ENCODE measurements at places on chromosomes 5 and 9.

DNA sequence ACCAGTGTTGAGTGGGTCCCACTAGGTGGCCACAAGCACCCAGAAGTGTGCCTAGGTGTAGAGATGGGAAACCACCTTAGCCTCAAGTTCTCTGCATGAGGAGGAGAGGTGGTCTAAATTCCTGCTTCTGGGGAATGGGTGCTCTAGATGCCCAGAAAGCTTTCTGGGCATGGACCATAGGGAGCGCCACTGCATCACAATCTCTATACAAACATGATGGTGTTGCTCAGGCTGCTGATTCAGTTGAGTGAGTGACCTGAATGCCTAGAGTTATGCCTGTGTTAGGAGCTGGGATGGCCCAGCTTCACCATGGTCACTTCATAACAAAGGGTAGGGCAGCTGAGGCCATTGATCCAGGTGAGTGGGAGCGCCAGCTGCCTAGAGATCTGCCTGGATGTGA, 667.9 kb upstream of the ARRDC3 start:
- no peak for DNase-seq

- no peak for DNase-seq
Measured at GRCh38 chr9:31519826-31520225, 864.6 kb upstream of the ACO1 start.

- DNase-seq, result no peak
Measured at GRCh38 chr5:28766565-28767158, 1728.3 kb upstream of the CDH9 start.

GRCh38 chr5:114207615-114208014, 154.3 kb upstream of the KCNN2 start:
- no peak for DNase-seq

- DNase-seq, result no peak
Measured at GRCh38 chr5:39158127-39158593, 61.2 kb downstream of the FYB1 start.

DNA sequence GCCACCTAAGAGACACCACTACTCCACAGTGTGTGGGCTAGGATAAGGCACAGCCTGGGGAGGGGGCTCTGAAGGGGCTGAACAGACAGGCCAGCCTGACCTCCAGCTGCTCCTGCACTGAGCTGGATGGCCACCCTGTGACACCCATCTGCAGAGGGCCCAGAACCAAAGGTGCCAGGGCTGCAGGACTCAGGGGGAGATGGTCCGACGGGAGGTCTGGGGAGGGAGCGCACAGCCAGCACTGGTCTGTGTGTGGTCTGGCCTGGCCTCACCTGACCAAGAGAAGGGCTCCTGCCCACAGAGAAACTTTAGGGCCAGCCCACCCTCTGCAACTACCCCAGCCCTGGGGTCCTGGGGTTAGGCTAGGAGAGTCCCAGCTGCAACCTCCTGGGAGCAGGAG, 789 bp downstream of the LTC4S start:
- no peak for DNase-seq

DNA sequence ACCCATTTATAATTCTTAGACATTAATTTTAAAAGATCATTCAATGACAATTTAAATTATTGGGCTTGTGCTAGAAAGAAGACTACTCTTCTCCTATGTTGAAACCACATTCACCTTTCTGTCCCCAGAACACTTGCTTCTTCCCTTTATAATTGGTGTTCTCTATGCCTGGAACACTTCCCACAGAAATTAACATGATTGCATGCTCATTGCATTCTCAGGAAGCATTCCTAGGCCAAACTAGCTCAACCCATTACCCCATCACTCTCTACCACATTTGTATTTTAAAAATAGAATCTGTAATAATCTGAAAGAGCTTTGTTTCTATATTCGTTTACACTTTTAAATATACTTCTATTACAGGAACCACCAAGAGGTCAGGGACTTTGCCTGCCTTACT, 184.7 kb downstream of the MEF2C start:
- no peak for DNase-seq

GRCh38 chr9:127187231-127187956, 65.0 kb upstream of the ANGPTL2 start:
- DNase-seq, result no peak

- DNase-seq, result no peak
Measured at GRCh38 chr9:89835666-89836065, 230.9 kb downstream of the GADD45G start.

- DNase-seq, result no peak
Measured at GRCh38 chr5:1094670-1095190, 17.1 kb downstream of the SLC12A7 start.

GRCh38 chr9:98219364-98219716, 26.9 kb upstream of the CORO2A start:
- DNase-seq, result no peak

- DNase-seq, result no peak
Measured at GRCh38 chr5:15791274-15791673, 291.3 kb downstream of the FBXL7 start.

DNA sequence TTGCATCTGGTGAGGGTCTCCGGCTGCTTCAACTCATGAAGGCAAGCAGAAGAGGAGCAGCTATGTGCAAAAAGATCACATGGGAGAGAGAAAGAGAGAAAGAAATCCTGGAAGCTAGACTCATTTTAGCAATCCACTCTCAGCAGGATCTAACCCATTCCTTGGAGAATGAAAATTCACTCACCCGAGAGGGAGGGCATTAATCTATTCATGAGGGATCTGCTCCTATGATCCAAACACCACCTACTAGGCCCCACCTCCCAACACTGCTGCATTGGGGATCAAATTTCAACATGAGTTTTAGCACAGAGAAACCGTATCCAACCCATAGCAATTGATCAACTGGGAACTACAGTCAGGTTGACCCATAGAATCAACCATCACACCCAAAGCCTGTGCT, 98.1 kb upstream of the SV2C start:
- no peak for DNase-seq

- DNase-seq, result no peak
Measured at GRCh38 chr5:64874753-64875152, 106.0 kb downstream of the CWC27 start.

GRCh38 chr5:1152771-1153282, 41.0 kb upstream of the SLC12A7 start:
- DNase-seq, result no peak

- DNase-seq, result peak; percentile 9
Measured at GRCh38 chr5:168946363-168946762, 354.6 kb downstream of the SLIT3 start.

DNA sequence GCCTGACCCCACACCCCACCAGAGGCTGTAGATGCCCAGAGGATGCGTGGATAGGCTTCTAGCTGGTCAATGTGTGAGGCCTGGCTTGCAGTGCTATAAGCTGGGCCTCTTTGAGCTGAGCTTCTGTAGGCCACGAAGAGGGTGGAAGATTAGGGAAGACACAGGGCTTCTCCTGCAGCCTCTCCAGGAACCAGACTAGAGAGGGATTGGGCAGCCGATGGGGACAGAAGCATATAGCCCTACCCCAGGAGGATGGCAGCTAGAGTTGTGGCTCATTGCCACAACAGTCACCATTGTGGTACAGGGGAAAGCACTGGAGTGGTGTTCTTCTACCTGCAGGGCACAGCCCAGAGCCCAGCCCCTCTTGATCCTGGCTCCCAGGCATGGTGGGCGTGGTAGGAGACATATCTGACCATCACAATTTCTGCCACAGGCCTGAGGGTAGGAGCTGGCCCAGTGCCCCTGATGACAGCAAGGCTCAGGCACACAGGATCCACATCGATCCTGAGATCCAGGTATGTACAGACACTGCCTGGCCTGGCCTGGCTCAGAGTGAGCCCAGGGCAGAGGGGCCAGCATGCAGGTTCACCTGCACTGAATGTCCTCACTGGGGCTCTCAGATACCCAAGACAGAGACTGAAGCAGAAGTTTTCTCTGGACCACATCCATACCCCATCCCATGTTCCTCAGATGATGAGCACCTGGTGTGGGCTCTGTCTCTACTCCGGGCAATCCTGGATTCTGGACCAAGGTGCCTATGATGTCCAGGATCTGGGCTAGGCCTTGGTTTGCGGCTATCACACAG, 8.7 kb downstream of the PDLIM4 start:
- no peak for DNase-seq

DNA sequence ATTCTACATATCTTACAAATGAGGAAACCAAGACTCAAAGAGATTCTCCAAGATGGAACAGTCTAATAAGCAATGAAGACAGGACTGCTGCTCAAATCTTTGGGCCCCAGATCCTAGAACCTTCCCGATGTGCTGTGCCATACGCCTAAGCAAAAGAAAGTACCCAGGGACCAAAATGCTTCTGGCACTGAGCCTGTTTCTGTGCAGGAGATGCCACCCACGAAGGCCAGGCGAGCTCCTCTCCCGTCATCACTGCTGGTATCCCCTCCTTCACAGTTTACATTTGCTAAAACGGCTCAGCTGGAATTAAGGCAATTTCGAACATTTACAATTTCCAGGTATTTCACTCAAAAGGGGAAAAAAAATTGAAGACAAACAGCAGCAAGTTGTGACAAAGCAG, 277.5 kb downstream of the DENND1A start:
- DNase-seq, result no peak

GRCh38 chr5:119031905-119032304, 39.0 kb upstream of the DMXL1 start:
- DNase-seq, result no peak

DNA sequence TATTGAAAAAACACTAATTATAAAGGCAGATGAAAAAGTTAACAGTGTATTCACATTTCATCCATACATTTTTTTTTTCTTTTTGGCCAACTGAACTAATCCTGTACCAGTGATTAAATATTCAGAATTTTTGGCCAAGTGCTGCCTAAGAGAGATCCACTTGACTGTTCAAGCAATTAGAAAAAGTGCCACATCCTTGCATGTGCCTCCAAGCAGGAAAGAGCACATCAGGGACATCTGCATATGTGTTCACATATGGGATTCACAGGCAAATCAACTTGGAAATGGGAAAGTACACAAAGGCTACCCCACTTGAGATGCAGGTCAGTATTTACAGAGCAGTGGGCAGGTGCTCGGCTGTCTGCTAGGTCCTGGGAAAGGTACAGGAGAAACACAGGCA, 163.3 kb upstream of the LHFPL2 start:
- DNase-seq, result no peak

GRCh38 chr5:145689235-145689634, 145.9 kb downstream of the PRELID2 start:
- DNase-seq, result no peak

DNA sequence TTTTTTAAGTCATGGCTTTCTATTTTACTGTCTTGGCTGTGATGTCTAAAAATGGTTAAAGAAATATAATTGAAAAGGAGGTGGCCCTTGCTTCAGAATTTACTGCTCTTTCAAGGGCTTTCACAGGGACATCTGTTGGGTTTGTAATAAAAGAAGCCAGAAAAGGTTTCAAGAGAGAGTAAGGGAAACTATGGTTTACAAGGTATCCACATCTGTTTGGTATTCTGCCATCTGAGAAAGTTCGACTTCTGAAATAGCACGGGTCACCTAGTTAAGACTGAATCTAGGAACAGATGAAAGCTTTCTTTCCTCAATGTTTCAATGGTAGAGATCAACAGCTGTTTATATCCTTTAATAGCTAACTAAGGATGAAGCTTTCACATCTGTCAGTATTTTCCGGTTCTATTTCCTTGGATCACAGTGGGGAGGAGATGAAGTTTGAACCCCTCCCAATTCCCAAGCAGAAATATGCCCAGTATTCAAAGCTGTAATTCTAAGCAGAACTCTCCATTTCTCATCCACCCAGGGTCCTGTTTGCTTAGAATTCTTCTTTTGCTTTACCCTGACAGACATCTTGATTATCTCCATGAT, 72.8 kb upstream of the IFNK start:
- DNase-seq, result no peak

GRCh38 chr5:82754036-82754746, 323.0 kb downstream of the TMEM167A start:
- DNase-seq, result no peak

- no peak for DNase-seq
Measured at GRCh38 chr9:5089737-5090136, 95.7 kb downstream of the INSL6 start.

DNA sequence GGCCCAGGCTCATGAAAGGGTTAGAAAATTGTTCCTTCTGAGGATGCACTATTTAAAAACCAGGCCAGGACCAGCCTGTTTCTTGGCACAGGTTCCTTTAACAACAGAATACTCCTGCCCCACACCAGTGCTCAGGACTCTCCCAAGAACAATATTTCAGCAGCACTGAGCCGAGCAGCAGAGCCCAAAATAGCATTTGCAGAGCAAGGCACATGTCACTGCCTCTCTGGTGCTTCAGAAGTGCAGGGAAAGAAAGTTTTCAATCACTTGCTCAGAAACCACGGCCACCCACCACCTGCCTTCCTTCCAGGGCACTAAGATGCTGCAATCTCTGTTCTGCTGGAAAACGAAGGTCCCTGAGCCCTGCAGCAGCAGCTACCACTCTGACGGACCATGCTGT, 77.6 kb downstream of the SIL1 start:
- DNase-seq, result no peak

DNA sequence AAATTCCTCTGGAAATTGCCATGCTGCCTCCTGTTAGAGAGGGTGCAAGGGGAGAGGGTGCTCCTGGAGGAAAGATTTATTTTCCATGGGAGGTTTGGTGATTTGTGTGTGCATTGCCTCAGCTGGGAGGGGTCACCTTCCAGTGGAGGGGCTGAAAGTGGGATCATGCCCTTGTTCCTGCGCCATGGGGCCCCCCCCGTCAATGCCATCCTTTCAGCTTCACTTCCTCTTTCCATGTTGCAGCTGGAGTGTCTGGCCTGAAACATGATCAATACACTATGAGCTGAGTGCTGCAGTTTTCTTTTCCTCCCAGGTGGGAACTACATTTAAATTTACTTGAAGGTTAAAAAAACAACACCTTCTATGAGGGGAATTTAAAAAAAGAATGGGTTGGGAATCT, 176.8 kb downstream of the MELK start:
- DNase-seq, result no peak

- no peak for DNase-seq
Measured at GRCh38 chr9:130756455-130757152, 63.0 kb downstream of the EXOSC2 start.

GRCh38 chr5:8184455-8185063, 315.6 kb downstream of the MTRR start:
- DNase-seq, result peak; percentile 38

DNA sequence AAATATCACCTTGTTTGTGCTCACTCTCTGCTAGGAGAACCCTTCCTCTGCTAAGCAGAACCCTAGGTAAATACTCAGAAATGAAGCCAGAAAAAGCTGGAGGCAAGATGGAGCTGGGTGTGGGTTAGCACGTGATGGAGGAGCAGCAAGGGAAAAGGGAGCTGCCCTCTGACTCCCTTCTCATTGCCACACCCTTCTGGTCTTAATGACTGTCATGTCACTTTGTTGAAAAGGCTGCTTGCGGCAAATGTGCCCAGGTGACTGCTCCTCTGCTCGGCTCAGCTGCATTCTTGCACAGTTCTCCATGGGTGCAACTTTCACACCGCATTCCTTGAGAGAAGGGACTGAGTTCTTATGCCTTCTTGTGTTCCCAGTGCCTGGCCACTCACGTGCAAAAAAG, 36.4 kb upstream of the TBC1D2 start:
- no peak for DNase-seq
